Panc1 (cell line): ENCODE measurements at places on chromosomes 7 and 10.

DNA sequence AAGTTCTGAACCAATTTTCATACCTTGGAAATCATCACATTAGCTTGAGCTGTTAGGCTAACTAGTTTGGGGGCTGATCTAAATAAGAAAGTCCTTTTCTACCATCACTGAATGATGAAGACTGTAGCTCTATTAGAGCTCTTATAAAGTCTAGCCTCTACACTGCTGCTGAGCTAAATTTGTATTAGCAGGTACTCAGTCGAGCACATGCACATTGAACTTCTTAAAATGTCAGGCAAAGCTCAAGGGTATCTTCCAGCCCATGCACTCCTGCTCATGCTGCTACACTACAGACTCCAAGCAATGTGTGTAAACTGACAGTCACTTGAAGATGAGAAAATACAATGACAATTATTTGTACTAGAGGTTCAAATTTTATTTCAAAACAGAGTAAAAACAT lies 158.8 kb upstream of the TMEM229A start:
- no peak for DNase-seq

DNA sequence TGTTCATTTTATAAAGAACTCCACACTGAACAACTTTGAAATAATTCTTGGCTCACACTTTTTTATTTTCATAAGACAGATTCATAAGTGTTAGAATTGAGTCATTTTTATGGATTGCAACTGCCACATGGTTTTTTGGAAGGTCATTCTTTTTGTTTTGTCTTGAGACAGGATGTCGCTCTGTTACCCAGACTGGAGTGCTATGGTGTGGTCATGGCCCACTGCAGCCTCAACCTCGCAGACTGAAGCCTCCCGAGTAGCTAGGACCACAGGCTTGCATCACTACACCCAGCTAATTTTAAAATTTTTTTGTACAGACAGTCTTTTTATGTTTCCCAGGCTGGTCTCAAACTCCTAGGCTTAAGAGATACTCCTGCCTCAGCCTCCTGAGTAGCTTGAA lies 20.3 kb downstream of the BMS1 start:
- no peak for DNase-seq

- DNase-seq = no peak
Observed at GRCh38 chr10:94264085-94264484, 98.7 kb downstream of the NOC3L start.

DNA sequence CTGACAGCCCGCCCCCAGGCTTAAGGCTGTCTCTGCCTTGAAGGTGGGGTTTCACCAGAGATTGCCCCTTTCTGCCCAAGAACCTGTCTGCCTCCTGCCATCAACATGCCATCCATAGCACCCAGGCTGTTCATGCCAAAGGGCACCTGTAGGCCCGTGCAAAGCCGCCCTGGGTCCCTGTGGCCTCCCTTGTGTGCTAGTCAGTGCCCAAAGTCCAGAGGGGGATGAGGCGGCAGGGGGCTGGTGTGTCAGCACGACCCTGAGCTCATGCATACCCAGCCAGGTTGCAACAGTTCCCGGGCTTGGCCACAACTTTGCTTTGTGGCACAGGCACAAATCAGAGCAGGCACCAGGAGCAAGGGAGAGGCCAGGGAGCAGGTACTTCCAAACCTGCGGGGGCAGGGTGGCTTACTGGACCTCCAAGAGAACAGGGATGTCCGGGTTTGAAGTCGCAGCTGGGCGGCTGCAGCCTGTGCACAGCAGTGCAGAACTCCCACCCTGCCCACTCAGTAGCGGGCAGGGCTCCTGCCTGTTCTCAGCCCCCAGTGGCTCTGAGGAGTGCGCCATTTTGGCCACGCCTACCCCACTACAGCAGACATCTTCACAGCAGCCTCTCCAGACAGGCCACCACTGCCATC lies 671.1 kb upstream of the GRM3 start:
- DNase-seq = no peak

DNA sequence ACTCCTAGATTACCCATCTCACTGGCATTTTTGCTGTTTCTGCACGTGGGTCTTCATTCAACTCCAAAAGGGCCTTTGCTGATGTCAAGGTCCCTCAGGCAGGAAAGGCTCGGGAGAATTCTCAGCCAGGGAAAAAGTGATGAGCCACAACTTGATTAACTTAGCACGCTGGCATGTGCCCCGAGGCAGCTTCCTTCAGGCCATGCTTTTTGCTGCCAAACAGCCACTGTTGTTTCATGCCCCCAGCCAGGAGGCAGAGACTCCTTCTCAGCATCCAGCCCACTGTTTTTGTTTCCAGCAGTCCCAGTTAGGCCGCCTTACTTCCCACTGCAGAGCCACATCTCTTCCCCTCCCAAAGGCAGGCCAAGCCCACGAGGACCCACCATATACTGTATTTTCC lies 266.5 kb upstream of the YAE1 start:
- DNase-seq = no peak

DNA sequence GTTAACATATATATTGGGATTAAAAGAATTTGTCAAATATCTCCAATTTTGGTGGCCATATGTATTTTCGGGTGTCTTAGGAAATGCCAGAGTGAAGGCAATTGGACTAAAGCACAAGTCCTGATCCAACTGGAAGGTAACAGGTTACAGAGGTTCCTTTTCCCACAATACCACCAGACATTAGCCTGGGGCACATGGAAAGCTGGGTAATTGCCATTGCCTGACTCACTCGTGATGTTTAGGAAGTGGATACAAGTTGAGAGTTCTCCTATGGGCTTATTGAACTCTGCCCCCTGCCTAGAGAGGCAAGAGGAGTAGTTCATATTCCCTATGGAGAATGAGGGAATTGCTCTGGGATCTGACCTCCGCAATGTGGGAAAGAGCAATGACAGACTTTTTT lies 5.7 kb downstream of the DNAH11 start:
- no peak for DNase-seq

DNA sequence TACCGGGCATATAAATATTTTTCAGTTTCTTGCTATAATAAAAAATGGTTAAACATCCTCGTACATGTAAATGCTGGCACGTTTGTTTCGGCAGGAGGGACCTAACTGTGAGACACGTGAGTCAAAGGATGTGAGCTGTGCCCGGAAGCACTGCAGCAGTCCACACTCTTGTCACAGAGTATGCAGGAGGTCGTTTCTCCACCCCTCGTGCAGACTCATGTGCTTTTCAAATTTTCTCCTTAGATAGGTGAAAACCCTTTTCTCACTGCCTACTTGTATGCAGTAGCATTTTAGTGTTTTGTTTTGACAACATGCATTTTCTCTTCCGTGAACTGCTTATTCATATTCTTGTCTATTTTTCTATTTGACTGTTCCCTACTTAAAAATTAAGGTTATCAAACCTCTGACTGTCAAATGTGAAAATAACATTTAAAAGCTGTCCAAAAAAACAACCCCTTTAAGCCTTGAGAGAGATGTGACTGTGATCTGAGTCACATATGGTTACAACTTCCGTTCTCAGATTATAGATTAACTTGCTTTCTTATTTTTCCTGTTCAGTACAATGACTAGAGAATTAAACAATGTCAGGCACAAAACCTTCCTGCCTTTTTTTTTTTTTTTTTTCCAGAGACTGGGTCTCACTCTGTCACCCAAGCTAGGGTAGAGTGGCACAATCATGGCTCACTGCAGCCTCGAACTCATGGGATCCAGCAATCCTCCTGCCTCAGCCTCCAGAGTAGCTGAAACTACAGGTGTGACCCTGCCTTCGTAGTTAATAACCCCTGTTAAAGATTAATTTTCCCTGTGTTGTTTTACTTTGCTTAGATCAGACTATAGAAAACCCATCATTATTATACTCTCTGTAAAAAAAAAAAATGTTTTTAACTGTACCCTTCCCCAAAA lies 45.1 kb downstream of the DPY19L1 start:
- no peak for DNase-seq

DNA sequence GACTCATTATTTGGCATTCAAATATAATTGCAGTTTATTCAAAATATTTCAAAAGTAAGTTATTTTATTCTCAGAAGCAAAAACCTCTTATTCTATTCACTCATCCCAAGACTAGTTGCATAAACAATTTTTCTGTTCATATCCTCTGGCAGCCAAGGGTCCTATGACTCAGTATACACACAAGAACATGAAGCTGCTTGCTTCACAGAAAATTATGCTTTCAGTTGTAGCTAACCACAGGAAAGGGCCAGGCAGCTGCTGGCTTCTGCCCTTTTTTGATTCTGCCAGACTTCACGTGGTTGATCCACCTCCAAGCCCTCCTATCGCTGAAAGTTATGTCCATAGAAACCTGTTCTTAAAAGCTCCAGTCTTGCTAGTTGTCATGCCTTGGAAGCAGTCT lies 108.8 kb downstream of the ABCA13 start:
- no peak for DNase-seq

- no peak for DNase-seq
Observed at GRCh38 chr10:19944911-19945663, 128.9 kb downstream of the PLXDC2 start.

DNA sequence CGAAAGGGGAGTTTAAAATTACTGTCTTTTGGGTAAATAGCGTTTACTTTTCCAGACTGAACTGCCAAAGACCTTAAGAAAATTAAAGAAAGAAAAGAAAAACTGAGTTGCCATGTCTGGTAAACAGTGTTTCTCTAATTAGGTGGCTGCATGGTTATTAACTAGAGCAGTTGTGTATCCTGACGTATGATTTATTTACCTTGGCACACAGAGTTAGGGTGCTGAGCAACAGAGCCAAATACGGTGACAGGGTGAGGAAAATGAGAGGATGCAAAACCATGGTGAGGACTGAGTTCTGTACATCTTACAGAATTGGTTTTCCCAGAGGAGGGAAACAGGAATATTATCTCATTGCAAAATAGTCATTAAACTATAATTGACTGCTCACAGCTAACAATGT lies 546.4 kb upstream of the FZD8 start:
- no peak for DNase-seq

DNA sequence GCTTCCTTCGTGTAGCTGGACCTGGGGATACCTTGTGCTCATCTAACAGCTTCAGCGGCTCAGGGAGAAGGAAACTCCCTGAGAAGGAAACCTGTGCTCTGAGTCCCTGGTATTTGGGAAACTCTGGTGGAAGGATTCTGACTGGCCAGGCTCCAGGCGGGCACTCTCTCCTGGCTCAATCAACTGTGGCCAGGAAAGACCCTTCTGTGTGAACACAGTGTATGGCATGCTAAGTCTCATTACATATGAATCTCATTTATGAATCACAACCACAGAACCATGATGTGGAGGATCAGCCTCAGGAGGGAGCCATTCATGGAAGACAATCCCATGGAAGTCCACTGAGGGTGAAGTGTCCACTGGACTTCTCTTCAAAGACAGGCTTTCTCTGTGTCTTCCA lies 20.9 kb downstream of the NPS start:
- no peak for DNase-seq

DNA sequence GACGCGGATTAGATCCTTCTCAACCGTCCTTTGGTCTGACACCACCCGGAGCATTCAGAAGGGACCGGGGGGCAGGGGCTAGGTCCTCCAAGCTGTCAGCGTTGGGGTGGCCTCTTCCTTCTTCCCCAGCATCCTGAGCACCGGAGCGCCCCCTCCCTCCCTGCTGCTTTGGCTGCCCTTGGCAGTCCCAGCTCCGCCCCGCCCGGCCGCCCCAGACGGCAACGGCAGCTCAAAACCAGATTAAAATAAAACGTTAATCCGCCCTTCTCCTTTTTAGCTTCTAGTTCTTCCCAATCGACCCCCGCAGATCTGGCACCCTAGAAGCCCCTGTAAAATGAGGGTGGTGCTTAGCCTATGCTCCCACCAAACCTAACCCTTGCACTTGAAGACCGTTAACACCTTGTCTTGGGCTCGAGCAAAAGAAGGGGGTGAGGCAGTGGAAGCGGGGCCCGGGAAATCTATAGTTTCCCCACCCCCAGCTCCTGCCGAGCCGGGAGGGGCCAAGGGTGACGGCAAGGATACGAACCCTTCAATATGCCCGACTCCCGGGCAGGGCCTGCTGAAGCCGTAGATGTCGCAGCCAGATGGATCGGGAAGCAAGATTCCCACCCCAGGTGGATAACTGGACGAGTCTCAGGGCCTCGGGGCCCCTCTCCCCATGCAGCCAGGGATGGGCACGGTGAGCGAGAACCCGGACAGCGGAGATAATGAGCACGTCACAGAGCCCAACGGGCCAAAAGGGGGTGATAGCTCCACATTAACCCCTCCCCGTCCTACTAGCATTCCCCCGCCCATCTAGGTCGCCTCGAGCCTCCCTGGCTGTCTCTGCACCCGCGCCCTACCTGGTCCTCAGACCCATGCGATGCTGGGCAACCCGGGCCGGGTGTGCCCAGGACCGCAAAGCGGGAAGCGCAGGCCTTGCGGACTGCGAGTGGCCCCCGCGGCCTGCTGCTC lies 169.7 kb downstream of the NRF1 start:
- no peak for DNase-seq

- no peak for DNase-seq
Observed at GRCh38 chr7:148336411-148336810, 254.2 kb upstream of the C7orf33 start.
